ENCODE measurements at places on chromosomes 16 and 17.
A peak's percentile ranks its signal among the peaks of the same experiment; 100 is the strongest.

- DNase-seq: no peak
Observed at GRCh38 chr17:20103454-20104446, 94.6 kb downstream of the SPECC1 start.

GRCh38 chr16:57341062-57341440 is 17.5 kb upstream of the CCL22 start:
- DNase-seq: no peak

GRCh38 chr16:4693956-4694641 is 737 bp downstream of the NUDT16L1 start:
- no peak for DNase-seq

DNA sequence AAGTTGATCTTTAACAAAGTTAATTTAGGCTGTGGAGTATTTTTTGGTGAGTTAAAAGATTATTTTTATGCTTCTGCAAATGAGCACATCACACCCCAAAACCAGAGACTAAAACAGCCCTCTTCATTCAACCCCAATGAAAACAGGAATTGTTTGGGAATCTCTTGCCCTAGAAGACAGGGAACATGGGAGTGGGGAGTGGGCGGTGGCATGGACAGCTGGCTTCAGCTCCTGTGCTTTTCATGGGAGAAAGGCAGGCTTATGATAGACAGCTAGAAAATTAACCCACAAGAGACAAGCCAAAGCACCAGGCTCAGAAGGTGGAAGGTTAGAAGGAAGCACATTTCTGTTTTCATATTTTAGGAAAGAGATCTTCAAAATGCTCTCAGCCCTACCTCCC is 19.2 kb downstream of the GRIN2A start:
- no peak for DNase-seq

DNA sequence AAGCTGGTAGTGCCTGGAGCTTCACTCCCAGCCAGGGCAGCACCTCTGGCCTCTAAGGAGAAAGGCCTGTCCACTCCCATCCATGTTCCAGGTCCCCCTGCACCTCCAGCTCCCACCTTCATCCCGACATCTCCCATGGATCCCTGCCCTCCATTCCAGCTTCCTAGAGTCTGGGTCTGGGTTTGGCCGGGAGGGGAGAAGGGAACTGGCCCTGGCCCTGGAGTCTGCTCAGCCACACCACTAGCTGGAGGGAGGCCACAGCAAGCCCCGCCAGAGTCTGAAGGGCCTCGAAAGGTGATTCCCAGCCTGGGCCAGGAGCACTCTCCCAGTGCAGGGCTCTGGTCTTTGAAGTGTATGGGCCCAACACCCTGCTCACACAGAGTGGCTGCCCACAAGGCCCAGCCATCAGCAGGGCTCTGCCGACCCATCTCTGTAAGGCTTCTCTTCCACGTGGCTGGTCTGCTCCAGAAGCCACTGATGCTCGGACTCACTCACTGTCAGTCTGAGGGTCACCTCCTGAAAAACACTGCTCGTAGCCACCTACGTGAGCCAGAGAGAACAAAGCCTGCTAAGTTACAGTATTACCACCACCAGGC is 4.7 kb downstream of the NAT9 start:
- DNase-seq: no peak

DNA sequence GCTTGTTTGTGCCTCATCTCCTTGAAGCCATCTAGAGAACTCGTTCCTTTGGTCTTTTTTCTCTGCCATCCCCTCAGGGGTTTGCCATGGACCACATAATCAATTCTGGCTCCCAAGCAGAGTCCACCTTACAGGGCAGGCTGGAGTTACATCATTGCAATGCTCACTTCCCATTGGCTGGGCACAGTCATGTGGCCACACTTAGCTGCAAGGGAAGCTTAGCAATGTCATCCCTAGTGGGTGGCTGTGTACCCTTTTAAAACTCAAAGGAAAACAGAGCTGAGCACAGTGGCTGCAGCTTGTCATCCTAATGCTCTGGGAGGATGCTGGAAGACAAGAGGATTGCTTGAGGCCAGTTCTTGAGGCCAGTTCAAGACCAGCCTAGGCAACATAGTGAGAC is 41.9 kb upstream of the POLR3E start:
- no peak for DNase-seq

DNA sequence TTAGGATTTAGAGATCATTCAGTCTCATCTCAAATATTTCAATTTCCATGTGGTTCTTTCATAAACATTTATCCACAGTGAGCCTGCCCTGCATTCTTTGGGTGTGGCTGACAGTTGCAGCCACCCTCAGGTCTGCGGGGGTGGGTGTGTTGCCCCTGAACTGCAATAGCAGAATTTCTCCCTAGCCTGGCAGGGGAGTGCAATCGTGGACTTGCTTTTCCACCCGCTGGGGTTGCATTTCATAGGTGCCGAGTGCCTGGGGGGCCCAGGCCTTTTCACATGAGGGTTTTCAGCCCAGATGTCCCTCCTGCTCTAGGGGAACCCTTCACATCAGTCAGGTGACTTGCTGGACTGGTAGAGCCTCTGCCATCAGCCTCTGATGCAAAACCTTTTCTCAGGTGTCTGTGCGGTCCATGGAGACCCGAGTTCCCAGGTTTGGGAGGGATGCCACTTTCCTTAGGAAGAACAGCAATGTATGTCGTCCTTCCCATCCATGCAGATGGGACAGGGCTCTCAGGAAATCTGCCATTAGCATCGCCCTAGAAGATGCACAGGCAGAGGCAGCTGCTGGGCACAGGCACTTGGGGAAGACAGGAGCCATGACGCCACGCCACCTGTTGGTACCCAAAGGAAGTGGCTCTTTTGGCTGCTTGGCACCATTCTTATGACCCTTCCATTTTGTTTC is 2.4 kb upstream of the USP36 start:
- no peak for DNase-seq

DNA sequence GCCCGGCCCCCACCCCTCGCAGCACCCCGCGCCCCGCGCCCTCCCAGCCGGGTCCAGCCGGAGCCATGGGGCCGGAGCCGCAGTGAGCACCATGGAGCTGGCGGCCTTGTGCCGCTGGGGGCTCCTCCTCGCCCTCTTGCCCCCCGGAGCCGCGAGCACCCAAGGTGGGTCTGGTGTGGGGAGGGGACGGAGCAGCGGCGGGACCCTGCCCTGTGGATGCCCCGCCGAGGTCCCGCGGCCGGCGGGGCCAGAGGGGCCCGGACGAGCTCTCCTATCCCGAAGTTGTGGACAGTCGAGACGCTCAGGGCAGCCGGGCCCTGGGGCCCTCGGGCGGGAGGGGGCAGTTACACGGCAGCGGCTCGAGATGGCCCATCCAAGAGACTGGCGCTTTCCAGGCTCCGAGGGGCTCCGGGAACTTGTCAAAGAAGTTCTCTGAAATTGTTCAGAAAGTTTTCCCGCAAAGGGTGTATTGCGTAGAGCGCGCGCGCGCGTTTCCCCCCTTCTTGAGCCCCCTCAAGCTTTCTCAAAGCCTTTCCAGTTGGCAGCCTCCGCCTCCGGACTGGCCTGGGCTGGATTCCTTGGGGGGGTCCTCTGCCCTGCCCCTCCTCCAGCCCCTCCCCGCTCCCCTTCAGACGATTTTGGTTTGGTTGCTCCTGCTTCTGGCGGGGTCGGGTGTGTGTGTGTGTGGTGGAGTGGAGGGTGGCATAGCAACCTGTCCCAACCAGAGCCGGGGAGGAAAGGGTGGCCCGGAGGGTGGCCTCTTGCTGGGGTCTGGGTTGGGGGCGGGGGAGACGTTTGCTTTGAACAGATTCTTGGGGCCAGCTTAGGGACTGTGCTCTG is 504 bp downstream of the ERBB2 start:
- no peak for DNase-seq

DNA sequence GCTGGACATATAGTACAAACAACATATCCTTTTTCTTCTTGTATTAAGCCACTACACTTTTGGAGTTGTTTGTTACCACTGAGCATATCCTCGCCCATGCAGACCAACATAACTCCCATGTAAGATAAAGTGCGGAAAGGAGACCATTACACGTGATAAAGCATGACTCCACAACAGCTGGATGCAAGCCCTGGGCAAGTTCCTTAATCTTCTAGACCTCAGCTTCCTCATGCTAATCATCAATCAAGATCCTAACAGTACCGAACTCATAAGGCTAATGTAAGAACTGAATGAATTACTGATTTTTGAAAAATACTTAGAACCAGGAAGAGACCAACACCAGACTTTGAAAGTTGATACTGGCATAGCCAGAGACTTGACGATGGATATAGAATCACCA is 47.0 kb upstream of the GSG1L start:
- no peak for DNase-seq

DNA sequence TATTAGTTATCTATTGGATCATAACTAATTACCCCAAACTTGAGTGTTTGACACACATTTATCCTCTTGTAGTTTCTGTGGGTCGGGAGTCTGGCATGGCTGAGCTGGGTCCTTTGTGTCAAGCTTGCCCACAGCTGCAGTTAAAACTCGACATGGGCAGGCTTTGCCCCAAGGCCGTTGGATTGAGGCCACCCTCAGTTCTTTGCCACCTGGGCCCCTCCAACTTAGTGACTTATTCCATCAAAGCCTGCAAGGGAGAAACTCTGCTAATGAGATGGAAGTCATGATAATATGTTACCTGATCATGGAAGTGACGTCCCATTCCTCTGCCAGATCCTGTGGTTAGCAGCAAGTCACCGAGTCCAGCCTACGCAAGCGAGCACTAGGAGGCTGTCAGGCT is 17.2 kb downstream of the TBCD start:
- no peak for DNase-seq

GRCh38 chr17:17972126-17972951 is at the start of the genes DRC3 and TOM1L2:
Gene DRC3 (plus strand): TSS chr17:17972862. CDS start chr17:17977599, 4,737 bp downstream.
Gene TOM1L2 (minus strand): TSS chr17:17972400. CDS start chr17:17972313, 87 bp downstream.
- peak; percentile 94 for DNase-seq

GRCh38 chr17:14078027-14078426 is 8.7 kb downstream of the COX10 start:
- DNase-seq: no peak

DNA sequence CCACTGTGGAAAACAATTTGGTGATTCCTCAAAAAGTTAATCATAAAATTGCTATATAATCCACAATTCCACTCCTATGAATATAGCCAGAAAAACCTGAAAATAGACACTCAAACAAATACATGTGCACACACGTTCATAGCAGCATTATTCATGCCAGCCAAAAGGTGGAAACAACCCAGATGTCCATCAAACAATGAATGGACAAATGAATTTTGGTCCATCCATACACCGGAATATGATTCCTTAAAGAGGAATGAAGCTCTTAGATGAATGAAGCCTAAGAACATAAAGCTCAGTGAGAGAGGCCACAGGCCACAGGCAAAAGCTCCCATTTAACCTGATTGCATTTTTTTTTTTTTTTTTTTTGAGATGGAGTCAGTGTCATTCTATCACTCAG is 114.6 kb upstream of the TNRC6C start:
- no peak for DNase-seq

- no peak for DNase-seq
Observed at GRCh38 chr17:76095943-76096342, 7.6 kb downstream of the EXOC7 start.

- no peak for DNase-seq
Observed at GRCh38 chr16:23728112-23728477, 15.1 kb upstream of the ERN2 start.

DNA sequence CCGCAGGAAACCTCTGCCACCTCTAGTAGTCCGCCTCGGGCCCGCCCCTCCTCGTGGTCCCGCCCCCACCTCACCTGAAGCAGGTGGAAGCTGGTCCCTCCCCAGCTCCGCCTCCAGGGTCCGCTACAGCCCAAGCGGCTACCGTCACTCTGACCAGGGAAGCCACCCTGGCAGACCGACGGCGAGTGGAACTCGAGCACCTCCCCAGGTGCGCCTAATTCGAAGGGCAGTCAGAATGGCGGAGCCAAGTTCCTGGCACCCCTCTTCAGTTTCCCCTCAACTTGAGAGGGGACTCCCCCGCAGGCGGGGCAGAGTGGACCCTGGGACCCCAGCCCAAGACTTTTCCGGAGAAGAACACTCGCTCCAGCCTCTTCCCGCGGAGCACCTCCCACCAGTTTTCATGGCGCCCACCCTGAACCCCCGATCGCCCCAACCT is 507 bp downstream of the FHOD1 start:
- DNase-seq: no peak

DNA sequence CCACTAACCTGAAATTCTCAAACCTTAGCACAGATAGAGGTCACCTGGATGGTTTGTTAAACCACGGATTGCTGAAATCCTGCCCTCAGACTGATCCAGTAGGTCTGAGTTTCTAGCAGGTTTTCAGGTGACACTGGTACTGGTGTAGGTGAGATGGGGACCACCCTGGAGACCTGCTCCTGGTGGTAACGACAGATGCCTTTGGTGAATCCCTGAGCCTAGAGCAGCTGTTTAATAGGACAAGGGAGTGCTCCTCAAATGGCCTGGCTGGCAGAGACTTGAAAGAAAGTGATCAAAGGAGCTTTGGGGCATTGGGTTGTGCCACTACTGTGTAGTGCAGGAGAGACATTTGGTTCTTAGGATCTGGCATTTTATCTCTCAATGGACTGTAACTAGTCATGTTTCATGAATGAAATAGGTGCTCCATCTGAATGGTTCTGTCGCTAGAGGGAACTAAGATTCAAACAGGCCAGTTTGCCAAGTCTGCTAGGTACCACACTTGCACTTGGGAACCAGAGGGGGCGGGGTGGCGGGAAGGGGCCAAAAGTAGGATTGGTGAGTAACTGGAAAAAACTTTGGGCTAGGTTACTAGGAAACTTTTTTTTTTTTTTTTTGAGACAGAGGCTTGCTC is 2.9 kb upstream of the IFI35 start:
- no peak for DNase-seq

DNA sequence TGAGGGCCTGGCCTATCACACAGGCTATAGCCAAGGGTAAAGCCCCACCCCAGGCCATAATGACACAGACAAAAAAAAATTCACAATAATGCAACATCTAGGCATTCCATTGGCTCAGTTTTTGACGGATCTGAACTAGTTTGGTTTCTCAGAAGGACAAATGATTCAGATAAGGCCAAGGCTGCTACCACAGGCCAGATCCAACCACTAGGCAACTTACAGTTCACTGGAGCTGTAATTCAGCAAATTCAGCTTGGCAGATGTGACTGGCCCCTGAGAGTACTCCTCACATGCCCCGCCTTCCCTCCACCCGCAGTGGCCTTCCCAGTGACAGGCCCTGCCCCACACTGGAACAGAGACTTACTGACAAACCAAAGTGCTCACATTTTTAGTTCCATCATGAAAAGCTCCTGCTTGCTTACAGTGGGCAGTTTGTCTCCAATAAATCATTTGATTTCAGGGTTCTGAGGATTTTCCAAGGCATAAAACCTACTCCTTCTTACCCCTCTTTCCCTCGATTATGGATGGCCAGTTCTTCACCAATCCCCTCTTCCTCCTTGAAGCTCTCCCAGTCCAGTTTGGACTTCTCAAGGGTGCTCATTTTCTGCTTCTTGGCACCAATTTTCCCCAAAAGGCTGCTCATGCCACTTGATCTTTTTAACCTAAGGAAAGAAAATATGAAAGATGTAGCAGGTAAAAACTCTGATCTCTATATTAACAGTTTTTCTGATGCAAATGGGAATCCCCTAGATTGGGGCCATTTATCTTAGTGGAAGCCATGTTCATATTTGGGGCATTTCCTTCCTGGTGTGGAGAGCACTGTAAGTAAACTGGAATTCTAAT is 53.3 kb upstream of the BCAR1 start:
- no peak for DNase-seq

- DNase-seq: no peak
Observed at GRCh38 chr17:50265690-50266315, 8.5 kb upstream of the TMEM92 start.
